ENCODE measurements at places on chromosomes 6 and 20. TPM values are rescaled to one million over a fixed set of nuclear protein-coding genes. Genes with fewer than 3 reads are reported as not detected.

- DNase-seq: no peak
Observed at GRCh38 chr6:16265351-16266341, 27.3 kb downstream of the GMPR start.

Gene RPS6KA2
- total RNA-seq: 166 TPM

GRCh38 chr6:152087701-152088100 is 280.2 kb downstream of the ESR1 start:
- no peak for DNase-seq

Gene ADGB
- total RNA-seq: not detected

DNA sequence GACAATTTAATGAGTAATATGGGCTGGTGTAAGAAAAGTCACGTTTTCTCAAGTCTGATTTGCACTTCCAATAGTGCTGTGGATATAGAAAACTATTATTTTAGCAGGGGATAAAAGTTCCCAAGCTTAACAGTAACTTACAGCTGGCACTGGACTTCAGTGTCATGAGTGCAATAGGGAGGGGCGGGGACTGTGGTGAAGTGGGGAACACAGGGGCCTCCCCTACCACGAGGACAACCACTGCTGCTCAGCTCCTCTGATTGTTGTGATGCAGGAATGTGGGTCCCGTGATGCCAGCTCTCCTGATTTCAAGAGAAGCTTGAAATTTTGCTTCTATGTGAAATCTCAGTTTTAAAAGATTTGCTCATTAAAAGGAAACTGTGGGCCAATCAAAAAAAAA is 24.0 kb downstream of the SLC13A3 start:
- no peak for DNase-seq

Gene VSX1
- not detected for total RNA-seq

DNA sequence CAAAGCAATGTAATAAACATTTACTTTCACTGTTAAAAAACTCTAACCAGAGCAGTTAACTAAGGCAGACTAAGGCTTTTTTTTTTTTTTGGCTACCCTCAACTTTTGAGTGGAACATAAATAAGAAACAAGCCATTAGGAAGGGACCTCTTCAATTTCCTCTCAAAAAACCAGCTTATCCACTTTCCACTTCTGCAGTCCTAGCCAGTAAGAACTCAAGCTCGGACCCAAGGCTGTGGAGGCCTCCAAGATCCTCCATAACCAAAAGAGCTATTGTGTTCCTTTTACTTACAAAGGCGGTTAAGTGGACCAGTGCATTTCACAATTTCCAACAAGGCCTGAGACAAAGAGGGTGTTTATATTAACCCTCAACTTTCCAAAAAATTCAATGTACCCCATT is 5.3 kb downstream of the KCNK5 start:
- DNase-seq: no peak
